ENCODE measurements at places on chromosomes 2 and 18.

GRCh38 chr18:6413579-6414117, 1.1 kb downstream of the L3MBTL4 start:
- no peaks in the 10 kb centered on the region for H3K36me3 ChIP-seq
- no peak overlapping the region for H3K27ac ChIP-seq
- no peak for DNase-seq
- H3K4me1 ChIP-seq: no peaks in the 10 kb centered on the region
- H3K27me3 ChIP-seq: peaks cover 24% of the 10 kb centered on the region

DNA sequence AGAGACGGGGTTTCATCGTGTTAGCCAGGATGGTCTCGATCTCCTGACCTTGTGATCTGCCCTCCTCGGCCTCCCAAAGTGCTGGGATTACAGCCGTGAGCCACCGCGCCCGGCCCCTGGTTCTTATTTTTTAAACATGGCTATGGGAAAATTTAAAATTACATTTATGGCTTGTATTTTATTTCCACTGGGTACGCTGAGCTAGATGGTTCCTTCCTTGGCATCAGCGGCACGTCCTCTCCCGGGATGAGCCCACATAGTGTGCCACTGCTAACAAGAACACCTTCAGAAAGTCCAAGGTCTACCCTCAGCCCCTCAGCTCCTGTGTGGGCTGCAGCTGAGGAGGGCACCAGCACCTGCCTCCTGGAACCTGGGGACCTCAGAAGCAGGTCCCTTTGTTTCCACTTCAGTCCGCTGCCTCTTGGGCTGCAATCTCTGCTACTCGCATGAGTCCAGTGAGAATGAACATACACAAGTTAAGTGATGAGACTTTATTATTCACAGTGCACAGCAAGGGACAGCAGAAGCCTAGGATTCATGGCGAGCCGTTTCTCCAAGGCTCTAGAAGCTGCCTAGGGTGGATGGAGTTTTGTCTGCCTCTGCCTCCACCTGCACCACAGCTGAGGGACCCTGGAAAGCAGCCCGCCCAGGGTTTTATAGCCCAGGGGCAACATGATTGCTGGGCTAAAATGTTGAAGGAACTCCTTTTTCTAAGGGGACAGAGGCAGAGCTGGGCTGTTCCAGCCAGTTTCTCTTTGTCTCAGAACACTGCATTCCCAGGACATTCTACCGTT, 107.5 kb upstream of the TEX51 start:
- H3K36me3 ChIP-seq: no peaks in the 10 kb centered on the region
- peaks cover 11% of the 10 kb centered on the region for H3K27me3 ChIP-seq
- H3K4me3 ChIP-seq: no peak overlapping the region
- DNase-seq: no peak

- no peak overlapping the region for H3K27ac ChIP-seq
- H3K4me1 ChIP-seq: no peaks in the 10 kb centered on the region
- H3K36me3 ChIP-seq: no peaks in the 10 kb centered on the region
- no peak overlapping the region for H3K4me3 ChIP-seq
- DNase-seq: no peak
- no peaks in the 10 kb centered on the region for H3K27me3 ChIP-seq
Observed at GRCh38 chr18:23085066-23085465, 50.2 kb upstream of the CABLES1 start.

GRCh38 chr2:190812506-190813294, 67.9 kb upstream of the GLS start:
- no peaks in the 10 kb centered on the region for H3K27me3 ChIP-seq
- H3K36me3 ChIP-seq: no peaks in the 10 kb centered on the region
- no peaks in the 10 kb centered on the region for H3K4me1 ChIP-seq
- DNase-seq: no peak

DNA sequence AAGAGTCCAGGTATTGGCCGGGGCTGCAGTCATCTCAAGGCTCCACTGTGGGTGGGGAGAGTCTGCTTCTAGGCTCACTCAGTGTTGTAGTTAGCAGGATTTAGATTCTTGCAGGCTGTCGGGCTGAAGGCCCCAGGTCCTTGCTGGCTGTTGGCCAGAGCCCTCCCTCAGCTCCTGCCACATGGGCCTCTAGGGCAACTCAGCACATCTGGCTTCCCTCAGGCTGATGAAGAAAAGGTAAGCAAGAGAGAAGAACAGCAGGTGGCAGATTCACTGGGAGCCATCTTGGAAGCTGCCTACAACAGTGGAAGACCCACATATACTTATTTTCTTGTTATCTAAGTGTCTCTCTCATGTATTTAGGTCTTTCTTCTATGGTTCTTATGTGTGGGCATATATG, 4.3 kb downstream of the MRPS9 start:
- H3K36me3 ChIP-seq: no peaks in the 10 kb centered on the region
- no peak overlapping the region for H3K27ac ChIP-seq
- H3K4me1 ChIP-seq: peaks cover 10% of the 10 kb centered on the region
